Activated CD4-positive, alpha-beta T cell treated with anti-CD3 and anti-CD28 coated beads, Interleukin-2, amount 50 U/mL, for 16 hours (primary cell): ENCODE measurements at places on chromosomes 11 and 22.
A peak's percentile ranks its signal among the peaks of the same experiment; 100 is the strongest.

DNA sequence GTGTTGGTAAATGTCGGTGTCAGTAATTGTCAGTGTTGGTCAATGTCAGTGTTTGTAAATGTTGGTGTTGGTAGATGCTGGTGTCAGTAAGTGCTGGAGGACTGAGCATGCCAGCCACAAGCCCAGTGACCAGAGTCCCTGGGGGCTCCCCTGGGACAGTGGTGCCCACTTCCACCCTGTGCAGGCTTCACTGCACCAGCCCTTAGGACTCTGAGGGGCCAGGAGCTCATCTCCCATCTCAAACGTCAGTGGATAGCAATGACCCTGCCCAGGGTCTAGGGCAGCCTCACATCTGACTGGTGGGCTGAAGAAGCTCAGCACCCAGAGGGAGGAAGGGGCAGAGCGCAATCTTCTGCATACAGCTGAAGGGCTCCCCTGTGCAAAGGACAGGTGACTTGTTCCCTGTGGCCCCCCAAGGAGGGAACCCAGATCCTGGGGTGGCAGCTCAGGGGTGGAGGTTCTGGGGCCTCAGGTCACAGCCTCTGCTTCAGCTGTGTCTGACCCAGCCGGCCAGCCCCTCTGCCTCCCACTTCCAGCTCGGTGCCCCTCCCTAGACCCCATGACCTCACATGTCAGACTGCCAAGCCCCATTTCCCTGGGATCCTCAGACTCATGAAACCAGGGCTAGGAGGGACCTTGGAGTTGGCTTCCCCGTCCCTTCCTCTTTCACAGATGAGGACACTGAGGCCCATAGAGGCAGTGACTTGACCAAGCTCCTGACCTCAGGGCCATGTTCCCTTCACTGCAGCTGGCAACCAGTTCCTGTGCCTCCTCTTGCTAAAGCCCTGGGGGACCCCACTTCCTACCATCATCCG is 138.4 kb downstream of the CRYBB2 start:
- no peak for DNase-seq

DNA sequence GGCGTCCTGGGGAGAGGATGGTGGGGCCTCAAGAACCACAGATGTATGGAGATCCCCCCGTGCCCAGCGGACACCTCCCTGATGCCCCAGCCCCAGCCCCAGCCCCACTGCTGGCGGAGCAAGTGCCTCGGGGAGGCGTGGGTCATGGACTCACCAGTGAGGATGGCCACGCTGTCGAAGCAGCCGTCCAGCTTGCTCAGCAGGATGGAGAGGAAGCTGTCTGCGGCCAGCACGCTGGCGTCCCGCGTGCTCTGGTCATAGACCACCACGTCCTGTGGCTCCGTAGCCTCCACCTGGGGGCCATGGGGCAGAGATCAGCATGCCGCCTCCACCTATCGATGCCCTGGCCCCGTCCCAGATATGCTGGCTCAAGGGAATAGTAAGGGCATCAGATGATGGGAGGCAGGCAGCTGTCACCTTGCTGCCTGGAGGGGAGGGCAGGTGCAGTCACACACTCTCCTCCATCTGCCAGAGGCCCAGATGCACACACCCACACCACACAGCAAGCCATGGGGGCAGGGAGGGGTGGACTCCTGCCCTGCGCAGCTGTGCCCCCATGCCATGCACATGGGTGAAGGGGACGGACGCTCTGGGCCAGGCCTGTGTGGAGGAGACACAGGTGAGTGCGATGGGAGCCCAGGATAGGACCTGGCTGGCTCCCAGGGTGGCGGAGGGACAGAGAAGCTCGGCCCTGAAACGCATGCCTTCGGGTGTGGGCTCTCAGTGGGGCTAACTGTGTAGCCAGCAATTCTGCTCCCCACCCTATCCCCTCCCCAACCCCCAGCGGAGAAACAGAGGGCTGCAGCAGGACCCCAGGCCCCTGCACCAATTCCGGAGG is 8.2 kb downstream of the DUSP8 start:
- DNase-seq: no peak

DNA sequence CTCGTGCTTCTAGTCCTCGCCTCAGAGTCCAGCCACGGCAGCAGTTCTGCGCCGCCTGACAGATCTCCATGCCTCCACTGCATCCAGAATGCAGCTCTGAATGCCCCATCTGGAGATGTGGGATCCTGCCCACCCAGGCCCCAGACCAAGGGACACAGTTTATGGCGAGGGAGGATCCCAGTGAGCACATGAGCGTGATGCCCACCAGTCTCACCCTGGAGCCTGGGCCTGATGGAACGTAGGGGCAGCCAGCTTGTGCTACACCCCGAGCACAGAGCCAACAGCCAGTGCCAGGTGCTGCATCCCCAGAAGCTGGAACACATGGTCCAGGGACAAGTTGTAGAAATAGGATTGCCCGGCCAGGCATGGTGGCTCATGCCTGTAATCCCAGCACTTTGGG is 10.4 kb downstream of the IGLL1 start:
- no peak for DNase-seq

- peak; percentile 80 for DNase-seq
Measured at GRCh38 chr11:95641495-95641894, 148.1 kb downstream of the FAM76B start.

- DNase-seq: no peak
Measured at GRCh38 chr22:29344137-29344536, 28.6 kb upstream of the RASL10A start.

GRCh38 chr11:8335683-8336082 is 72.0 kb upstream of the LMO1 start:
- no peak for DNase-seq

GRCh38 chr11:107501713-107502112 is 44.1 kb upstream of the CWF19L2 start:
- DNase-seq: no peak

DNA sequence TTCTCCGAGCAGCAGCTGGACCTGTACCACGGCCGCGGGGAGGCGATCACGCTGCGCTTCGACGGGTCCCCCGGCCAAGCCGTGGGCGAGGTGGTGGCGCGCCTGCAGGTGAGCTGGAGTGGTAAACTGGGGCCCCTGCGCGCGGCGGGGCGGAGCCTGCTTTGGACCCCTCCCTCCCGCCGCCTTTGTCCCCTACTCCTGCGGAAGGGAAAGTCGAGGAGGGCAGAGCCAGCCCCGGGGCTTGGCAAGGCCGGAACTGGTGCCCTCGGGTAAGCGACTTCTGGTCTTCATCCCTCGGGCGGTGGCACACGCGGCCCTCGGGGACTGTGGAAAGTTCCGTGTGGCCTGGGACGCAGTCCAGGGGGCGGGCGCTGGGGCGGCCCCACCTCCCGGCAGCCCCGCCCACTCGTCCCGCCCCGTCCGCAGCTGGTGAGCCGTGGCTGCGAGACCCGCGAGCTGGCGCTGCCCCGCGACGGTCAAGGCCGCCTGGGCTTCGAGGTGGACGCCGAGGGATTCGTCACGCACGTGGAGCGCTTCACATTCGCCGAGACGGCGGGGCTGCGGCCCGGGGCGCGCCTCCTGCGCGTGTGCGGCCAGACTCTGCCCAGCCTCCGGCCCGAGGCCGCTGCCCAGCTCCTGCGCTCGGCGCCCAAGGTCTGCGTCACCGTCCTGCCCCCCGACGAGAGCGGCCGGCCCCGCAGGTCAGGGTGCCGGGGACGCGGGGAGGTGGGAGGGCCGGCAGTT is 9.2 kb downstream of the SIPA1 start:
- no peak for DNase-seq

- no peak for DNase-seq
Measured at GRCh38 chr11:19842505-19842904, 129.9 kb downstream of the NAV2 start.

DNA sequence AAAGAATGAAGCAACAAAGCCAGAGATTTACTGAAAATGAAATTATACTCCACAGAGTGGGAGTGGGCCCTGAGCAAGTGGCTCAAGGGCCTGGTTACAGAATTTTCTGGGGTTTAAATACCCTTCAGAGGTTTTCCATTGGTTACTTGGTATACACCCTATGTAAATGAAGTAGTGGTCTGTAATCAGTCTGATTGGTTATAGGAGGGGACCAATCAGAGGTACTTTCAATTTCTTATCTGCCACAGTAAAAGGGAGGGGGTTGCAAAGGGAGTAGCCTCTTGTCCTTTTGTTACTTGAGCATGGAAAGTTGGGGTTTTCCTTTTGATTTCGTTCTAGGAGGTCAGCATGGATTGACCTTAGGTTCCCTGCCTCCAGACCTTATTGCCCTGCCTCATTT is 63.5 kb downstream of the ATM start:
- no peak for DNase-seq

- DNase-seq: no peak
Measured at GRCh38 chr11:1253103-1253485, 30.2 kb downstream of the MUC5B start.

DNA sequence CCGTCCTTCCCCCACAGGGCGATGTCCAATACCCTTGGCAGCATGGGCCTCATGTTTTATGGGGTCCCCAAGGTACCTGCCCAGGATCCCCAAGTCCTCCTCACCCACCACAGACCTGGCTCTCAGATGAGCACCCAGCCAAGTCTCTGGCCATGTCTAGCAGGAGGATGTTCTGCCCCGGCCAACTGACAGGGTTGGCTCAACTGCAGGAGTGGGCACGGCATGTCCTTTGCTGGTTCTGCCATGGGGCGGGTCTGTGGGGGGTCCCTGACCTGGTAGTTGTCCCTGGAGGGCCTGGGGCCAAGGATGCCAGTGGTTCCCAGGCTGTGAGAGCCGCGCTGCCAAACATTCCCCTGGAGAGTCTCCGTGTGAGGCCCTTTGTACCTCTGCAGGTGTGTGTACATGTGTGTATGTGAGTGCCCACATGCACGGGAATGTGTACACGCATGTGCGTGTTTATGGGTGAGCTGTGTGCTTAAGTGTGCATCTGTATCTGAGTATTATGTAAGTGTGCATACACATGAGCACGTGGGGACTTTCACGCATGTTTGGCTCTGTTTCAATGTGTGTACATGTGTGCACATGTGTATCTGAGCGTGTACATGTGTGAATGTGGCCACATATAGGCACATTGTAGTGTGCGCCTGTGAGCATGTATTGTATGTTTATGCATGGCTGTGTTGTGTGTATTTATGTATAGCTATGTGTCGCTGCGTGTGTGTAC is 85.5 kb downstream of the KCNQ1 start:
- DNase-seq: no peak

GRCh38 chr11:65780770-65781151 is at the start of gene AP5B1:
TSS of gene AP5B1 (minus strand) at chr11:65780976. CDS start at chr11:65780591, 385 bp downstream.
- DNase-seq: peak; percentile 60

GRCh38 chr11:119469506-119469905 is 46.5 kb upstream of the THY1 start:
- no peak for DNase-seq

GRCh38 chr11:62880231-62880802 is 379 bp upstream of the SLC3A2 start:
- no peak for DNase-seq
